AG04450 (cell line): ENCODE measurements at places on chromosomes 16 and 17.

GRCh38 chr17:3532106-3532858, 25.3 kb downstream of the TRPV3 start:
- DNase-seq = no peak

- no peak for DNase-seq
These were observed 9.8 kb downstream of the MIEF2 start for GRCh38 chr17:18270046-18270931.

- no peak for DNase-seq
These were observed 9.9 kb downstream of the SLC5A10 start for GRCh38 chr17:18961634-18962493.

DNA sequence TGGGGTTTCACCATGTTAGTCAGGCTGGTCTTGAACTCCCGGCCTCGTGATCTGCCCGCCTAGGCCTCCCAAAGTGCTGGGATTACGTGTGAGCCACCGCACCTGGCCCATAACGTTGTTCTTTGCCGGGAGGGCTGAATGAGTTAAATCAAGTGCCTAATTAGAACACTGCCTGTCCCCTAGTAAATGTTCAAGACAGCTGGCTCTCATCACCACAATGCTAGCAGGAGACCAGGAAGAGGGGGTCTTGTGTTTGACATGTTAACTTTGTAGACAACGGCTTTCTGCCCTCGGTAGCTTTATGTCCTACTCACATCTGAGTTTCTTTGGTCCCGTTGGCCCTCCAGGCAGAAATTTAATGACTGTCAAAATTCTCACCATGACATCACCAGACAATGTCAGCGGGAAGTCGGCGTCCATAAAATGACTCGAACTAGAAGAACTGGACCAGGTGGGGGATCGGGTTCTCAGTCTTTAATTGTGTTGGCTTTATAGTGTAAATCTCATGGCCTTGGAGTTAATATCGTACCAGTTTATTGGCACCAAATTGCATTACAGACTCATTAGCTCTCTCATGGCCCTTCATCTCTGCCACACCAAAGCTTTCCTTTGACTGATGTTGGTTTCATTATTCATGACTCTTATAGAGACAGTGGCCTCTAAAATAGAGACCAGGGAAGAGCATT, 11.4 kb upstream of the ITPRIPL2 start:
- no peak for DNase-seq

- no peak for DNase-seq
These were observed 79.7 kb downstream of the SALL1 start for GRCh38 chr16:51071326-51071725.

DNA sequence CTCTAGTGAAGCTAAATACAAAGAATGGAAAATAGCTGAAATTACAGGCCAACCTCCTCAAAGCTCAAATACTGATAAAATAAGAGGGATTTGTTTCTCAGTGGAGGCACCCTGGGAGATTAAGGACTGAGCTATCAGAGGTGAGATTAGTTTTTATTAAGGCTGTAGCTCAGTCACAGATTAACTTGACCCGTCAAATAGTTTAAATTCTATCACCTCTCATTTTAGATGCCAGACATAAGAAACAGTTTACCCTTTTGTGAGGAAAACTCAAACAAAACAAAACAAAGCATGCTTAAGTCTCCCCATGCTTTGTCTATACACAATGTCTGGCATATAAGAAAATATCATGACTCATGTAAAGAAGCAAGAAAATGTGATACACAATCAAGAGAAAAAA, 208.3 kb upstream of the PMFBP1 start:
- no peak for DNase-seq

- DNase-seq = no peak
These were observed 24.7 kb downstream of the CDIP1 start for GRCh38 chr16:4513881-4514280.

DNA sequence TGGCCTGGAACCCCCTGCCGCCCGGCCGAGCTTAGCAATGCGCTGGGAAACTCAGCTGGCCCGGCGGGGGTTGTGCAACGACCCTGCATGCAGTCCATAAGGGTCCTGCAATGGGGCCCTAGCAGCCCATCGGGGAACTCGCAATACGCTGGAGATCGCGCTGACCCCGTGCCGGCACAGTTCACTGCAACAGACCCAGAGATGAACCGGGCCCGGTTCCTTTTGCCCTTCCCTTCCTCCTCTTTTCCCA, 375 bp downstream of the SLC25A11 start:
- no peak for DNase-seq

DNA sequence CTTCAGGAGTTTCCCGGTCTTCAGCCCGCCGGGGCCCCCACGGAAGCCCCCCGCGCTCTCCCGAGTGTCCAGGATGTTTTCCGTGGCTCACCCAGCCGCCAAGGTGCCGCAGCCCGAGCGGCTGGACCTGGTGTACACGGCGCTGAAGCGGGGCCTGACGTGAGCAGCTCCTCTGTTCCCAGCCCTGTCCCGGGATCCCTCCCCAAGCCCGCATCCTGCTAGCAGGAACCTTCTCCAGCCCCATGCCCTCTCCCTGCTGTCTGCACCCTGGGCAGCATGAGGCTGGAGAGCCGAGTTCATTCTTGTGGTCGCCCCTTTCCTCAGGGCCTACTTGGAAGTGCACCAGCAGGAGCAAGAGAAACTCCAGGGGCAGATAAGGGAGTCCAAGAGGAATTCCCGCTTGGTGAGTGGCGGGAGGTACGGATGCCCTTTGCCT, 10.1 kb downstream of the RIPOR1 start:
- DNase-seq = no peak

GRCh38 chr17:59427996-59428395, 96.5 kb downstream of the YPEL2 start:
- no peak for DNase-seq

DNA sequence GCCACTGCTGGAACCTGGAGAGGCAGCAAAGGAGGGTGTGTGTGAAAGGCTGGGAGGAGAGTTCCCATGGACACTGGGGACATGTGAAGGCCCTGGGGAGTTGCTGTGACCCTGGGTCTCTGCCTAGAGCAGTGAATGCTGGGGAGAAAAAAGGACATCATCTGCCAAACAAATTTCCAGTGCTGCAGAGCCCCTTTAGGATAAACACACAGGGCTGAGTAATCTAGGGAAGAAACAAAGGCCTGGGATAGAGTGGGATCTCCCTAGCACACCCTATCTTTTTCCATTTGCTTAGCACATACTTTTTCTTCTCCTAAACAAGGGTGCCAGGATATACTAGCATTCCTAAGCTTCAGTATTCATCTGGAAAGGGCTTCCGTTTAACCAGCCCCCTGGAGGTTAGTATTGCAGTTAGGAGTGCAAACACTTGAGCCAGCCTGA, 3.3 kb upstream of the HIGD1B start:
- no peak for DNase-seq

DNA sequence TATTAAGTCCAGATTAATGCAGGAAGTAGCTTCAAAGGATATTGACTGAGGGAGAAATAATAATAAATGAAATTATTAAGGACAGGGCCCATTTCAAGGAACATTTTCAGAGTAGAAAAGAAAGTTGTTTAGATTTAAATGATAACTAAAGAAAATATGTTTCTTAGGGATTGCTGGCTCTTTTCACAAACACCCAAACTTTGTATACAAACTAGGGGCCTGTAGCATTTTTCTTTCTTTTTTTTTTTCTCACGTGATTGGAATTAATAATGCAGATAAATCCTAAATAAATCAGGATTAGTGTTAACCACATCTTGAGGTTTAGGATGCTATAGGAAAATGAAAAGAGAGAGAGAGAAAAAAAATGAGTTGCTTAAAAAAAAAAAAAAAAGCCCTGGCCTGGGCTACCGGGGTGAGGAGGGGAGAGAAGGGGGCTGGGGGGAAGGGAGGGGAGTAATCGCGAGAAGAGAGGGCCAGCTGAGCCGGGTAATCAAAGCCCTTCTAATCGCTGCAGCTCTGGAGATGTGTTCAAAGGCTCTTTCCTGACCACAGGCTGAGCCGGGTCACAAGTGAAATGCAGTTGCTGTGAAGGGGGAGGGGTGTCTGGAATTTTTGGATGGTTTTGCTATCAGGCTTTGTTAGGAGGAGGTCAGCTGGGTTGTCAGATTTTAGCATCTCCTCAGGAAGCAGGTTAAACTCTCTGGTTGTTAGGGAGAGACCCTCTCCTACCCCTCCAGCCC, 104.6 kb upstream of the ZFHX3 start:
- DNase-seq = no peak

DNA sequence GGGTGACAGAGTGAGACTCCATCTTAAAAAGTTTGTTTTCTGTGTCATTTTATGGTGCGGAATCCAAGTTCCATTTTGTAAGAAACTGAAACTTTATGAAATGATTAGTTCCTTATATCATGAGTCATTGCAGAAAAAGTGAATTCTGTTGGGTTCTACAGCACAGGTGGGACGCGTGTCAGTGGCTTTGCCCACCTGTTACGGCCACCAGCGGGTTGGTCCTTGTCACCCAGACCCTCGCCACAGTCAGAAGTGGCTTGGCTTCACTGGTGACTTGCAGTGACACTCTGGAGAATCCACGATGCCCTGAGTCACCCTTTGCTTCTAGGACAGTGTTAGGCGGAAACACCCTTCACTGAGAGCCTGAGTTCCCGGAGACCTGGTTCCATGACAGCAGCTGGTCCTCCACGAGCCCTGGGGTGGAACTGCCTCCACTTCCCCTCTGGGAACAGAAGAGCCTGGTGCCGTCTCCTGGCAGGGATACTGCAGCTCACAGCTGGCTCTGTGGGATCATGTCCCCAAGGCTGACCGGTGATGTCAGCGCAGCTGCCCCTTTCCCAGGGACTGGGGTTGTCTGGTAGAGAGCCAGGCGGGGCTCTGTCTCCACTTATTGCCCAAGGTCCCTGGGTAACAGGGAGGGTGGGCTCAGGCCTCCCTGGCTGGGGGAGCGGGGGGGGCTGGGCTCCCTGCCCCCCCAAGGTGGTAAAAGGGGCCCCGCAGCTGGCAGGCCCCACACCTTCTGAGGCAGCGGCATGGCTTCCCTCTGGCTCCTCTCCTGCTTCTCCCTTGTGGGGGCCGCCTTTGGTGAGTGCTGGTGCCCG, at the start of gene CTRB1:
CTRB1 (plus strand) TSS at position 733 of the 821 bp plus-strand sequence; CDS start at position 753, 20 bp downstream.
- no peak for DNase-seq

- DNase-seq = no peak
These were observed 1.7 kb upstream of the PRR35 start for GRCh38 chr16:558298-559020.

DNA sequence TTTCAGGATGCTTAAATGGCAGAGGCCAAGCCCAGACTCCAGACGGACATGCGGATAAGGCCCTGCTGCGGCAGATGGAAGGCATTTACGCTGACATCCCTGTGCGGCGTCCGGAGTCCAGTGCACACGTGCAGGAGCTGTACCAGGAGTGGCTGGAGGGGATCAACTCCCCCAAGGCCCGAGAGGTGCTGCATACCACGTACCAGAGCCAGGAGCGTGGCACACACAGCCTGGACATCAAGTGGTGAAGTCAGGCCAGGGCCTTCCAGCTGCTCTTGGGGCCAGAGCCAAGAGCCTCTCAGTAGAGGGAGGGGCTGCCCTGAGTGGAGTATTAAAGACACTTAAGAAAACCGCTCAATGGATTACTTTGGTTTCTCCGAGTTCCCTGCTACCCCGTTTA, 29.4 kb downstream of the NARF start:
- no peak for DNase-seq

DNA sequence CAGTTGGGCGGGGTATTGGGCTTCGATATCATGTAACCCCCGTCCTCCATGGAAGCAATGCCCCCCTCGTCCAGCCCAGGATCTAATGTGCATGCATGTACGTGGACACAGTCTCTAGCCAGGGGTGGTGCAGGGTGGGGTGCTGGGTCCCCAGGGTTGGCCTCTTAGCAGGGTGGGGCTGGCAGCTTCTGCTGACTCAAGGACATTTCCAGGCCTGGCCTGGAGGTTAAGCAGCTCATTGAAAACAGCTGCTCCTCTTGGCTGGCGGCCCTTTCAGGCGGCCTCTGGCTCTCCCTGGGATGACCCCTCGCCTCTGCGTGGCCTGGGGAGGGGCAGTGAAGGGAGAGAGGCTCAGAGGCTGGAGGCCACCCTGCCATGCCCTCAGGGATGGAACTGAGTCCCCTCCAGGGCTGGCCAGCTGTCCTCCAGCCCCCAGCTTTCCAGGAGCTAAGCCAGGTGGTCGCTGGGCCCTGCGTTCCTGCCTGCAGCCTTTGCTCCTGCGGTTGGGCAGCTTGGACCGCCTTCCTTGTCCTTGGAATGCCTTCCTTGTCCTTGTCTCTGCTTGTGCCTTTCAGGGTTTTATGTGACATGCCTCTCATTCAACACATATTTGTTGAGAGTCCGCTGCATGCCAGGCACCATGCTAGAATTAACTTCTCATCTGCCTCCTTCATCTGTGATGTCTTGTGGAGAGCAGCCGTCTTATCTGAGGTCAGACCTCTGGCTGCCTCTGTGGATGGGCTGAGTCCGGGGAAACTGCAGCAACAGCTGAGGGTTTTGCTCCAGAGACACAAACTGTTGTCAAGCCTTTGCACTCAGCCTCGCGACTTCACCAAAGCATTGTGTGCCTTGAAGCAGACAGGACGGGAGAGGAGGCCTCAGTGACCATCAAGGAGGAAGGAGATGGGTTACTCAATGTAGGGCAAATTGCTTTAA, 26.6 kb downstream of the MRC2 start:
- no peak for DNase-seq

GRCh38 chr17:14331225-14331981, 30.5 kb downstream of the HS3ST3B1 start:
- no peak for DNase-seq

DNA sequence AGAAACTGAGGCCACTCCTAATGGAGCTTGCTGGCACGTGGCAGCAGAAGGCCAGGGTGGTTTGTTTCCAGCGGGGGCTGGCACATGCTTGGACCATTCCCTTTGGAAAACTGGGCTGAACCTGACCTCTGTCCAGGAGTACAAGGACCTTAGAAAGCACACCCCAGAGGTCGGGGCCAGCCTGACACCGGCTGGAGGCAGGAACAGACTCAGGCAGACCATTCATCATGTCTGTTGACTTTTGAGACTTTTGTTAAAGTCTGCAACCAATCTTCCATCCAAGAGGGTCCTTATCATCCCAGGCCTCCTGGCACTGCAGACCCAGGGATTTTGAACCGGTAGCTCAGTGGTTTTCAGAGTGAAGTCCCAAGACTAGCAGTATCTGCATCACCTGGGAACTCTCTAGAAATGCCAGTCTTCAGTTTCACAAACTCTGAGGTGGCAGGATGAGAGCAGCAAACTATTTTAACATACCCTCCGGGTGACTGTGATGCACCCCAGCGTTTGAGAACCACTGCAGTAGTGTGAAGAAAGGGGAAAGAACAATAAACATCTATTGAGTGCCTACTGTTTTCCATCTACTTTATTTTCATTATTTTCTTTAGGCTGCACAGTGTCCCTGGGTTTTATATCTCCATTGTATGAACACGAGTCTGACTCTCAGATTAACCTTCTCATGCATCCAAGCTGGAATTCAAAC, 145.3 kb upstream of the PLCG2 start:
- DNase-seq = no peak

GRCh38 chr16:23380501-23380951, 72.5 kb downstream of the COG7 start:
- DNase-seq = no peak

GRCh38 chr17:72730077-72730476, 362.4 kb downstream of the SLC39A11 start:
- DNase-seq = no peak

DNA sequence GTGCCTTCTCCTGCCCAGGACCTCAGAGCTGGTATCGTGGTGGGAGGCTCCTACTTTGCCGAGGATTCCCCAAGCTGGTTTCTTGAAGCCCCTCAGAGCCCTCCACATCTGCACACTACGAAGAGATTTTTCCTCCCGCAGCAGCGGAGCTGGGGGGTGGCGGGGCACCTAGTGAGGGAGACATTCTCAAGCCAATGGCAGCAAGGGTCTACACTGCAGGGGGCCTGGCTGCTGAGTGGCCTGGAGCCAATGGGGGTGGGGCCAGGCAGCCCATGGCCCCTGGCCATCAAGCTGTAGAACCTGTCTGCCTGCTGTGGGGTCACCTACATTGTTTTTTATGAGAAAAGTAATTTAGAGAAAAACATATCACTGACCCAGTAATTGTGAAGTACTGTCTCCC, 5.0 kb downstream of the SLC26A11 start:
- DNase-seq = no peak
